ENCODE measurements at places on chromosomes 1 and 21. TPM values are rescaled to one million over a fixed set of nuclear protein-coding genes. Genes with fewer than 3 reads are reported as not detected.

LCE1A gene
- total RNA-seq: not detected

SPATA45 gene
- not detected for total RNA-seq

MAP10 gene
- 2.2 TPM for total RNA-seq

NUP210L gene
- not detected for total RNA-seq

APOBEC4 gene
- total RNA-seq: not detected

TDRD5 gene
- total RNA-seq: not detected

NIBAN1 gene
- total RNA-seq: 0.10 TPM

TBX15 gene
- 48.4 TPM for total RNA-seq

C1QC gene
- total RNA-seq: not detected

ADAMTS1 gene
- total RNA-seq: 23.0 TPM

LIN28A gene
- not detected for total RNA-seq

TMCO4 gene
- 15.8 TPM for total RNA-seq

CDK18 gene
- total RNA-seq: 33.3 TPM

NPR1 gene
- not detected for total RNA-seq

C4BPA gene
- not detected for total RNA-seq

MSH4 gene
- total RNA-seq: 0.27 TPM

Measured in myocyte (in vitro differentiated cells).